ENCODE measurements at places on chromosomes 6 and 20.

- no peak for DNase-seq
These were observed 5.1 kb upstream of the MBOAT1 start for GRCh38 chr6:20217324-20217855.

GRCh38 chr6:1222728-1223595 lies 88.9 kb upstream of the FOXQ1 start:
- no peak for DNase-seq

- no peak for DNase-seq
These were observed 79.1 kb downstream of the RPP40 start for GRCh38 chr6:4924661-4925271.

DNA sequence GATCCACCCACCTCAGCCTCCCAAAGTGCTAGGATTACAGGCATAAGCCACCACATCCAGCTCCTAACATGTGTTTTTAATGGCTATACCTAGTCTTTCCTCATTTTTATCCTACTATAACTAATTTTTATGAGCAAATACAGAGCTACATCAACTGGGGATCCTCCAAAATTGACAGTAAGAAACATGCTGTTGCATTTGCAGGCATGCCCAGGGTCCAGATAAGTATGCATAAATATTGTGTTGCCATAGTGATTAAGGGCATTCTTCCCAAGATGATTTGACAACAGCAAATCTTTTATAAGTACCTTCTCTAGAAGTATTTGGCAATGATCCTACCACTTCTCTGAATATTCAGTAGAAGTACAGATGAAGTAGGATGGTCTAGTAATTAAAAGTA lies 41.9 kb upstream of the MOXD1 start:
- DNase-seq = peak; percentile 74

GRCh38 chr6:160881148-160881808 lies 110.3 kb upstream of the MAP3K4 start:
- DNase-seq = no peak

DNA sequence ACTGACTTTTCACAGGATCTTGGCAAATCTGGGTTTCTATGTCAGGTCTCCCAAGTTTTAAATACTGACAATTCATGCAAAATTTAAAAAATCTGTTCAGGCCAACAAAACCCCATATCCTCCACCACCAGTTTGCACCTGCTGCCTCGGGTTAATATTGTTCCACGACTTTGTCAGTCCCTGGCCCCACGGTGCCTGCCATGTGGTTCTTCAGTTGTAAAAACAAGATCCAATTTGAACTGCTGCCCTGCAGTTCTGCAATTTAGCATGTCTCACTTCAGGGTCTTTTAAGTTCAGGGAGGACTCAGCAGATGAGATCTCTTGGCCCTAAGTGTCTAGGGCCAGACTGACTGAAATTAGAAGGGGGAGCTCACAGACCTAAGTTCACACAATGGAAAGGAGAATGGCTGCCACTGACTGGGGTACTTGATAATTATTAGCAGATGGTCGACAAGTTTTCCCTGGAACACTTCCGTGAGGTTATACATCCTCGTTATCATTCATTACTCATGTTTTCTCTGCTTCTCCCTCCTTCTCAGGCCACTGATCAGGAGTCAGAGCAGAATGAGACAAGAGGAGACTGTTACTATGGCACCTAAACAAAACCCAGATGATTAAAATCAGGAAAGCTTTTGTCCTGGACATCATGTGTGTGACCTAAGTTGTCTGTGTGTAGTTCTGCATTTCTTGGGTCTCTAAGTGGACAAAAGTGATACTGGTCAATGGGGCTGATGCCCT lies 223.6 kb downstream of the KIF16B start:
- peak; percentile 62 for DNase-seq

- DNase-seq = no peak
These were observed 26.5 kb downstream of the ULBP1 start for GRCh38 chr6:149990212-149990660.

DNA sequence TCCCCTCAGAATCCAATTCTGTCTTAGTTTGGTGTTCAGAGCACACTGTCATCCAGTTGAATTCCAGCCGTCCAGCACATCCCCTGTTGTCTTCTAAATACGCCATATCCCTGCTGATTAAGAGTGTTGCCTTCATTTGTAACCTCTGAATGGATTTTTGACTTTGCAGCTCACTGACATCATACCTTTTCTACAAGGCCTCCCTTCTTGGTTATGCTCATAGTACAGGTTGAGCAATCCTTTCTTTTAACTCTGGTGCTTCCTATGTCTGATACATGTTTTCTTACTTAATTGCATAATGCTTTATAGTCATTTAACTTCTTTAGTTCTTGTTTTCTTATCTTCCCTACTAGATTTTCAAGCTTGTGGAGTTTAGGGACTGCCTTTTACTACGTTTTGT lies 36.4 kb downstream of the XRN2 start:
- DNase-seq = no peak

GRCh38 chr6:159577564-159577963 lies 115.5 kb downstream of the SOD2 start:
- no peak for DNase-seq

GRCh38 chr6:74259981-74260380 lies 564.0 kb downstream of the CD109 start:
- no peak for DNase-seq

DNA sequence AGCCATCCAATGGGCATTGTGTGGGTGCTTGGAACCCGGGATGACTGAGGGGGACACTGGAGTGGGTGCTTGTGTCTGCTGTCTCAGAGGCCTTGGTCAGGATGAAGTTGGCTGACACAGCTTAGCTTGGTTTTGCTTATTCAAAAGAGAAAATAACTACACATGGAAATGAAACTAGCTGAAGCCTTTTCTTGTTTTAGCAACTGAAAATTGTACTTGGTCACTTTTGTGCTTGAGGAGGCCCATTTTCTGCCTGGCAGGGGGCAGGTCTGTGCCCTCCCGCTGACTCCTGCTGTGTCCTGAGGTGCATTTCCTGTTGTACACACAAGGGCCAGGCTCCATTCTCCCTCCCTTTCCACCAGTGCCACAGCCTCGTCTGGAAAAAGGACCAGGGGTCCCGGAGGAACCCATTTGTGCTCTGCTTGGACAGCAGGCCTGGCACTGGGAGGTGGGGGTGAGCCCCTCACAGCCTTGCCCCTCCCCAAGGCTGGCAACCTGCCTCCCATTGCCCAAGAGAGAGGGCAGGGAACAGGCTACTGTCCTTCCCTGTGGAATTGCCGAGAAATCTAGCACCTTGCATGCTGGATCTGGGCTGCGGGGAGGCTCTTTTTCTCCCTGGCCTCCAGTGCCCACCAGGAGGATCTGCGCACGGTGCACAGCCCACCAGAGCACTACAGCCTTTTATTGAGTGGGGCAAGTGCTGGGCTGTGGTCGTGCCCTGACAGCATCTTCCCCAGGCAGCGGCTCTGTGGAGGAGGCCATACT lies 49.4 kb downstream of the PYGB start:
- DNase-seq = no peak

GRCh38 chr6:130190701-130191690 lies 31.8 kb downstream of the SAMD3 start:
- DNase-seq = no peak

DNA sequence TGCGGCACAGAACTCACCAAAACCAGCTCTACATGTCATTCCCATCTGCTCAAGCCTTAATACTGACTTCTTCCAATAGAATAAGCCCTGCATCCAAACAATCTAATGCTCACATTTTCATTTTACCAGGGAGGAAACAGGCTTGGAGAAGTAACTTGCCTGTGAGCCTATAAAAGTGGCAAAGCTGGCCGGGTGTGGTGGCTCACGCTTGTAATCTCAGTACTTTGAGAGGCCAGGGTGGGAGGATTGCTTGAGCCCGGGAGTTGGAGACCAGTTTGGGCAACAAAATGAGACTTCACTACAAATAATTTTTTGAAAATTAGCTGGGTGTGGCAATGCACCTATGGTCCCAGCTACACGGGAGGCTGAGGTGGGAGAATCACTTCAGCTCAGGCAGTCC lies 133.7 kb downstream of the LY86 start:
- no peak for DNase-seq

GRCh38 chr6:108715832-108716231 lies 132.4 kb upstream of the ARMC2 start:
- no peak for DNase-seq

DNA sequence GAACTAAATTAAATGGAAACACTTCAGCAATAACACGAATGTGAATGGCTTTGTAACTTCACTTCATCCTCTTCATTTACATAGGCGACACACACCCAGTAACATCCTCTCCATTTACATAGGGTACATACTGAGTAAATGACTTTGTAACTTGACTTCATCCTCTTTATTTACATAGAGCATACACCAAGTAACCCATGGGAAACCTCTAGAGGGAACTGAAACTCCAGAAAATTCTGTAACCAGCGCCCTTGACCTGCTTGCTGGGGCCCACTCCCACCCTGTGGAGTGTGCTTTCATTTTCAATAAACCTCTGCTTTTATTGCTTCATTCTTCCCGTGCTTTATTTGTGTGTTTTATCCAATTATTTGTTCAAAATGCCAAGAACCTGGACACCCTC lies 81.6 kb upstream of the OPRM1 start:
- DNase-seq = no peak

- no peak for DNase-seq
These were observed 495.4 kb downstream of the BTBD3 start for GRCh38 chr20:12413116-12413515.

- no peak for DNase-seq
These were observed 98.7 kb downstream of the ADGRG6 start for GRCh38 chr6:142400495-142400894.

DNA sequence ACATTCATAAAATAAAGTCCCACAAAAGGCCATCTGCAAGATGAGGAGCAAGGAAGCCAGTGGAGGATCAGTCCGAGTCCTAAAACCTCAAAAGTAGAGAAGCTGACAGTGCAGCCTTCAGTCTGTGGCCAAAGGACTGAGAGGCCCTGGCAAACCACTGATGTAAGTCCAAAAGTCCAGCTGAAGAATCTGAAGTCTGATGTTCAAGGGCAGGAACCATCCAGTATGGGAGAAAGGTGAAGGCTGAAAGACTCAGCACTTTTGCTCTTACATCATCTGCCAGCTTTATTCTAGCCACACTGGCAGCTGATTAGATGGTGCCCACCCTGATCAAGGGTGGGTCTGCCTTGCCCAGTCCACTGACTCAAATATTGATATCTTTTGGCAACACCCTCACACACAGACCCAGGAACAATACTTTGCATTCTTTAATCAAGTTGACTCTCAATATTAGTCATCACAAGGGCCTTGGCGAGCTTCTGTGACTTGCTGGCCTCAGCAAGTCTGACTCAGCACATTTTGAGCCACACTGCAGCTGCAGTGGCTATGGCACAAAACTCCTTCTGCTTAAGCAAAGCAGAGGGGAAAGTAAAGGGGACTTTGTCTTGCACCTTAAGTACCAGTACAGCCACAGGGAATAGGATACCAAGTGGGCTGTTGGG lies 1370.3 kb upstream of the CITED2 start:
- peak; percentile 26 for DNase-seq

- no peak for DNase-seq
These were observed 8.7 kb upstream of the RPP40 start for GRCh38 chr6:5012519-5012918.

- DNase-seq = no peak
These were observed 21.0 kb downstream of the LATS1 start for GRCh38 chr6:149696901-149697300.

- DNase-seq = no peak
These were observed 100.5 kb upstream of the SLC2A12 start for GRCh38 chr6:134152767-134153485.

DNA sequence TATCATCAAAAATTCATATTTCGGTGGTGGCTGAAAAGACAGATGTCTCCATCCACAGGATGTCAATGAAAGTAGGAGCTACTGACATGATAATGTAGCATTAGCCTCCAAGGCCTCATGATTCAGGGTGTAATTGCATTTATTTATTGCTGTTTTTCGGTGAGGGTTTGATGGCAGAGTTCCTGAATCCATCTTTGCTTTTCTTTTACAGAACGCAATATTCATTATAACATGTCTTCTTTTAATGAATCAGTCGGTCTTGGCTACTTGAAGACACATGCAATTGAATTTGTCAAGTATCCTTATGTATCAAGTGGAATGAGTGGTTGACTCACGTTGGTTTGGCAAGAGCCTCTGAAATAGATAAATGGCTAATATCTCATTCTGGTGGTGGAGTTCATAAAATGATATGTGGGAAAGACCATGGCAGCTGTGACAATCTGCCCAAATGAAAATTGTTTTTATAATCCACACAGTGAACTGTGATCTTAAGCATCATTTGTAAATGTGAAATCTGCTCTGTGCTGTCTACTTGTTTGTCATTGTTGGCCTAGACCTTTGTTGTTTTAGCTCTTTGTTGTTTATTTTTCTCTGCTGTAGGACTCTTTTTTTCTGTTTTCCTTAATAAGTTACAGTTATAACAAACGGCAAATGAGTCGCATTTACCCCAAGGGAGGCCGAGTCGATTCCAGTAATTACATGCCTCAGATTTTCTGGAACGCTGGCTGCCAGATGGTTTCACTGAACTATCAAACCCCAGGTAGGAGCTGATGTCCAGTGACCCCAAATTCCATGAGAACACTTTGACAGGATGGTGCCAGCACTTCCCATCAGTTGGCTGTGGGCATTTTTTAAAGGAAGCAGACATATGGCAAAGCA lies 105.7 kb upstream of the LAMP5 start:
- peak; percentile 38 for DNase-seq

DNA sequence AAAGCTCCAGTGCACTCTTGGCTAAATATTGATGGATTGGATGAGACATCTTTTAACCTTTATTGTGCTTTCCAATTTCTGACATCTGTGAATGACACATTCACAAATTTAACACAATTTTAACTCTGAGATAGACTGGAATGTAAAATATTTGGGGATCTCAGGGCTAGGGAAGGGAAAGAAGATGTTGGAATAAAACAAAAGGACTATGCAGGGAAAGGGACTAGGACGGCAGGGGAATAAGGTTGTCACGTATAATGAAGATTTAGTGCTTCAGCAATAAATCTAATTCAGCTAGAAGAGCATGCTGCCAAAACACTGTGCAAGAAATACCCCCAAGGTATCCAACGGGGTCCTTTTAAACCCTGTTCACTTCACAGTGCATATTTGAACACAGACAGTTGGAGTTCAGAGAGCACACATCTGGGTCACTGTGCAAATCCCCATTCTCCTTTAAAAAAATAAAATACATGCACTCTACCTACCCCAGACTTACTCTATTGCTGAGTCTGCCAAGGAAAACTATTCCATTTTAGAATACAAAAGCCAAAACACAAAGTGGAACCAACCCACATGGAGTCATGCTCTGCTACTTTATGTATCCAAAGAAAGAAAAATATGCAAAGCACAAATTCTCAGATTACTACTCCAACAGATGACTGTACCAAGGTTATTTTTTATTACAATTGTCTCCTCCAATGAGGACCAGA lies 151.0 kb upstream of the RSPO3 start:
- no peak for DNase-seq

GRCh38 chr20:8321001-8321400 lies 188.9 kb downstream of the PLCB1 start:
- DNase-seq = no peak

- no peak for DNase-seq
These were observed 75.9 kb upstream of the SYNJ2 start for GRCh38 chr6:157905590-157906342.

DNA sequence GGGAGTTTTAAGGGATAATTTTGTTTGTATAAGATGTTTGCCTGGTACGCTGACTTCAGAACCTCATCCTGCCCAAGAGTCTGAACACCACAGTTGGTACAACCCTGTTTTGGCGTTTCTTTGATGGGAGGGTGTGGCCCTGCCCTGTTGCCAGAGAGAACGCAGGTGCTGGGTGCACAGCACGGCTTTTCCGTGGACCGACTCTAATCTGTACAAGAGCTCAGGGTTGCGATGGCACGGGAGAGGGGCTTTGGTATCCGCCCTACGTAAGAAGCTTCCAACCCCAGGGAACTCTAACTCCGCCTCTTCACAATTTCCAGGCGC lies 1.3 kb downstream of the CYP24A1 start:
- DNase-seq = no peak

GRCh38 chr6:31010393-31011060 lies at the start of gene MUC22:
TSS of gene MUC22 (plus strand) at chr6:31010474. CDS start at chr6:31010707, 233 bp downstream.
- DNase-seq = peak; percentile 9

Data from GM04503 (cell line).